ENCODE measurements at places on chromosomes 12 and 14.

DNA sequence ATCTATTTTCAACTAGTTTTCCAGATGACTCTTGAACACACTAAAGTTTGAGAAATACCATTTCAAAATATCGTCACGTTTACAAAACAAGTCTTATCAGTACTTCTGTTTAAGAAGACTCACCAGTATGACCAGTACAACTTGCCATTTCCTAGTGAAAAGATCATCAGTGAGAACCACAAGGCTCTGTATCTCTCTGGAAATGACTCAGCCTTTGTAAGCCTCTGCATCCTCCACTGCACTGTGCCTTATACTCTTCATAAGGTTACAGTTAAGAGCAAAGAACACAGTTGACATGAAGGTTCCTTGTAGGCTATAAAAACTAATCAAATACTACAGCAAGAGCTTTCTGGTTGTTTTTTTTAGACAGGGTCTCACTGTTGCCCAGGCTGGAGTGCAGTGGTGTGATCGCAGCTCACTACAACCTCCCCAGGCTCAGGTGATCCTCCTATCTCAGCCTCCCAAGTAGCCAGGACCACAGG, 5.7 kb upstream of the VTI1B start:
- DNase-seq, result no peak

DNA sequence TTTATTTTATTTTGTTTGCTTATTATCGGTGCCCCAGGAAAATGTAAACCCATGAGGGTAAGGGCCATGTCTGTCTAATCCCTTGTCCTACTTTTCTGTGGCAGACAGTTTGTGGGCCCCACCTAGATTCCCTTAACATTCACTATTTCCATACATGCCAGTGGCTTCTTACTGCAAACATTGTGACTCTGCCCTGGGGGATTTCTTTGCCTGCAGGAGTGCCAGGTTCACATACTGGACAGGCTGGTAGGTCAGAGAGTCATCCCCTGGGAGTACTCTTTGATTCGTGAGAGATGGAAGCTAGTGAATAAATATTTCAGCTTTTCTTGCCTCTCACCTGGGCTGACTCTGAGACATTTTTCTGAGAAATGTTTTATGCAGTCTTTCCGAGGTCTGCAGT, 122.8 kb upstream of the TBX5 start:
- DNase-seq, result no peak

DNA sequence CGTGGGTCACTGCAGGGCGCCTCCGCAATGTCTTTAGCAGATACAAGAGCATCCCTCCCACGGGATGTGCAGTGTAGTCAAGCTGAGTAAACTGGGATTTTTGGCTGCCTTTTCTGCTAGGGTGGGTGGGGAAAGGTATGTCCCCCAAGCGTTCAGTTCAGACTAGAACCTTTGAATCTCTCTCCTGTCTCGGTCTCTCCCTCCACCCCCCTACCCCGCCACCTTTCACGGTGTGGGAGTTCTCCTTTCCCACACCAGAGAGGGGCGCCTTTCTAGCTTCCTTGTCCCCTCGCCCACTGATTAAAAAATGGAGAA, 525 bp upstream of the FAR2 start:
- no peak for DNase-seq

GRCh38 chr12:6724409-6724797, 557 bp downstream of the COPS7A start:
- DNase-seq, result no peak

DNA sequence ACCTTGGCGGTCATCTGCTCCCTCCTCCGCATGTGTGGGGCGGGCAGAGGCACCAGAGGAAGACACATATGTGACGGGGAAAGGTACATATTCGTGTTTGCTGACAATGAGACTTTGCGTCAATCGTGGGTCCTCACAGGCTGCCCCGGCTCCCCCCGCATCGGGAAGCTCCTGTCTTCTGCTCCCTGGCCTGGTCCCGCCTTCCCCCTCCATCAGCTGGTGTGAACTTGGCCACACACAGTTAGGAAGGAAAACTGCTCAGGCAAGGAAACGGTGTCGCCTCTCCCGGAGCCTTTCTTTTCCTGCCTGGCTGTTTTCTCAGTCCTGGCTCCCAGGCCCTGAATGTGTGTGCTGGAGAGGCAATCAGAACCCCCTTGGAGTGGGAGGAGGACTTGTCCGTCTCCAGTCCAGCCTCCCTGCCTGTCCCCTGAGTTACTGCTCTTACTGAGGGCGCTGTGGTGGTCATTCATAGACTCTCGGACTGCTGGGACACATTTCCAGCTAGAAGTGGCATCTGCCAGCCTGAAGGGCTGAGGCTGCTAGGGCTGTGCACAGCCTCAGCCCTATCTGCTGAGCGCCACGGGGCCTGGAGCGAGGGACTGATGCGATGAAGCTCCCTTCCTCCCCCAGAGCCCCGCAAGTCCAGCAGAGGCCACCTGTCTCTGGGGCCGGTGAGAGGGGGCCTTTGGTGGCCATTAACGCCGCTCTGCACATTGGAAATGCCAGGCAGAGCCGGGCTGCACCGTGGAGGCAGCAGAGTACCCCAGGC, 44.2 kb upstream of the TSPAN9 start:
- no peak for DNase-seq

GRCh38 chr12:77918046-77918445, 87.4 kb downstream of the NAV3 start:
- no peak for DNase-seq

DNA sequence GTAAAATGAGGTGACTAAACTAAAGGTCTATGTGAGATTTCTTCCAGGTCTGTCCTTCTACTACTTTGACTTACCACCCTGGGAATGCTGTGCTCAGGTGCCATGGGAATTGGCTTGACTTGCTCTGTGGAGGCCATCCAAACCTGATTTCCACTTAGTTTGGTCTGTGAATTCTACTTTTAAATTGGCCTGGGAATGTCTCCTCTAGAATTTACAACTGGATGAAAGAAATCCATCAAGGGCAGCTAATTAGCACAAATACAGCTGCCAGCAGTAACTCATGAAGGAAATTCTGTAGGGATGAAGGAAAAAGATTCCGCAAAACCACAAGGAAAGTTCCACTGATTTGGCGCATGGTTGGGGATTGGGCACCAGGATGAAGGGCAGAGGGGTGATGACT, 31.7 kb upstream of the FRMD6 start:
- no peak for DNase-seq

DNA sequence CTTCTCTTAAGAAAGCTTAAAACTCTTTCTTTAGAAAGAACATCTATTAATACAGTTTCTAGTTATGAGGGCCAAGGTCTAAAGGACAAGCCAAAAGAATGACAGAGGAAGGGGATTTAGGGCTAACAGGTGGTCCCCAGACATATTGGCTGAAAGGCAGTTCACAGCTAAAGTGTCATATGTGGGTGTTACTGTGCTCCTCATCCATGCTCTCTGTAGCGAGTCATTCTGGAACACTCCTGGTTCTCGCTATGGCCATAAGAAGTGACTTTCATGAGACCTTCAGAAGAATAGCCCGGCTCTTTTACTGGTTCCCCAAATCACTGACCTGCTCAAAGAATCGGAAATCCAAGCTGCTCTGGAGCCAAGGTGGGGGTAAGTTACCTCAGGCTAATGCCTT, 55.0 kb downstream of the TBK1 start:
- no peak for DNase-seq

- no peak for DNase-seq
Measured at GRCh38 chr12:114254998-114255397, 150.9 kb downstream of the TBX5 start.

GRCh38 chr14:34971801-34972200, 11.0 kb upstream of the SRP54 start:
- no peak for DNase-seq

GRCh38 chr14:77645520-77646230, 29.2 kb upstream of the SPTLC2 start:
- DNase-seq, result no peak

DNA sequence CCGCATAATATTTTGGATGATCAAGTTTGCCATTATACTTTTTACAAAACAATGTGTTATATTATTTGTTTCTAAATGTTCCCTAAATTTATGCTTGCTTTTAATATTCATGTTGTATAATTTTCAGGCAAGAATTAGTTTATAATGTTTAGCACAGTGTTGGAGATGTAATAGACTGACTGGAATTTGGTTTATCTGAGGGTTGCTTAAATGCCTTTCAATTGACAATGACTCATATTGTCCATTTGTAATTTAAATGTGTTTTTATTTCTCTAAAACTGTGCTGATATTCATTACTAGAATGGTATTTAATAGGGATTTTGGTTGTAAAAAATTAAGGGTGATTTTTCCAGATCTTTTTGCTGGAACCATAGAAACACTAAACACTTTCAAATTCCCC, 788.4 kb downstream of the SLC6A15 start:
- DNase-seq, result no peak

- DNase-seq, result no peak
Measured at GRCh38 chr12:20567413-20567812, 127.7 kb upstream of the SLCO1C1 start.

- DNase-seq, result no peak
Measured at GRCh38 chr14:45242706-45243105, 10.3 kb downstream of the MIS18BP1 start.

DNA sequence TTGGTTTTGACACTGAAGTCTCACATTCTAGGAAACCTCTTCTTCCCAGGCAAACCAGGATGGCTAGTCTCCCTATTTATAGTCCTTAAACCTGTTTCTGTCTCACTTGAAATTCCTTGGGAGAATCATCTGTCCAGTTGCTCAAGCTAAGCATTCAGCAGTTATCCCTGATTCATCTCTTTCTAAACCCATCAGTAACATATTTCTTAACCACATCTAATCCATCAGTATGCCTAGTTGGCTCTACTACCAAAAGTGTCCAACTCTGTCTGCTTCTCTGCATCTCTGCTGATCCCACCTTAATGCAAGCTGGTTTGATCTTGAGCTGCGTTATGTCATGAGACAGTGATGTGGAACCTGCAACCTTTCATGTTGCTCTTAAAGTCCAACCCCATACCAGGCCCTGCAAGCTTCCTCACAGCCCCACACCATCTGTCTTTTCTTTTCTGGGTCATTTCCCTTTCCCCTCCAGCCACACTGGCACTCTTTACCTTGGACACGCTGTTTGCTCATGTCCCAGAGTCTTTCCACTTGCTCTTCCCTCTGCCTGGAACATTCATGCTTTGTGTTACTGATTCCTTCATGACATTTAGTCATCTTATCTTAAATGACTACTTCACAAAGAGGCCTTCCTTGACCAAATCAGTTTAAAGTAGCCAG, 380.8 kb upstream of the RGS6 start:
- no peak for DNase-seq

DNA sequence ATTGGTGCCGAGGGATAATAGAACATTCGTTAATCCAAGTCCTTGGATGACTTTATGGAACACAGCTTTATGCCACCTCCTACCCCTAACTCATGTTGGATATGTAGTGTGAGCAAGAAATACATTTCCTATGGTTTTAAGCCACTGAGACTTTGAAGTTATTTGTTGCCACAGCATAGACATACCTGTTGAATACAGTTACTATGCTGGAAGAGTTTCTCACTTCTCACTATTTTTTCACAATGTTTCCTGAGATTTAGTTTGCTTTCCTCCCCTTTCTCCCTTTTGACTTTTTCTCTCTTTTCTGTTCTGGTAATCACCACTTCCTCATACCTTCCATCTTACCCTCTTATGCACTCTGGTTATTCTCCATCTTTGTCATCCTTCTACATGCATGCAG, 7.5 kb upstream of the CLEC4E start:
- no peak for DNase-seq

- DNase-seq, result no peak
Measured at GRCh38 chr14:52076334-52076733, 7.5 kb upstream of the NID2 start.

DNA sequence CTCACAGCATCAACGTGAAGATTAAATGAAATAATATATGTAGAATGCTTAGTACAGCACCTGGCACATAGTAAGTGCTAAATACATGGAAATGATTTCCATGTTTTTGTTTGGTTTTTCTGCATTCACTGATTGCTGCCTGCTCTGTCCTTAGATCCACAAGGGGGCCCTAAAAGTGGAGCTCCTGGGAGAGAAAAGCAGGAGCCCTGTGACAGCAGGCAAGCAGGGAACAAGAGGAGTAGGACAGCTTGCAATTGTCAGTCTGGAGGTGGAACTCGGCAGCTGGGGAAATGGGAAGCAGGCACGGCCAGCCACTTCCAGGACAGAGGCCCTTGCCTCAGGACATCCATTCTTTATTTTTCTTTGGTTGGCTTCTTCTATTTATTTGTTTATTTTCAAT, 292.9 kb downstream of the BMP4 start:
- no peak for DNase-seq

DNA sequence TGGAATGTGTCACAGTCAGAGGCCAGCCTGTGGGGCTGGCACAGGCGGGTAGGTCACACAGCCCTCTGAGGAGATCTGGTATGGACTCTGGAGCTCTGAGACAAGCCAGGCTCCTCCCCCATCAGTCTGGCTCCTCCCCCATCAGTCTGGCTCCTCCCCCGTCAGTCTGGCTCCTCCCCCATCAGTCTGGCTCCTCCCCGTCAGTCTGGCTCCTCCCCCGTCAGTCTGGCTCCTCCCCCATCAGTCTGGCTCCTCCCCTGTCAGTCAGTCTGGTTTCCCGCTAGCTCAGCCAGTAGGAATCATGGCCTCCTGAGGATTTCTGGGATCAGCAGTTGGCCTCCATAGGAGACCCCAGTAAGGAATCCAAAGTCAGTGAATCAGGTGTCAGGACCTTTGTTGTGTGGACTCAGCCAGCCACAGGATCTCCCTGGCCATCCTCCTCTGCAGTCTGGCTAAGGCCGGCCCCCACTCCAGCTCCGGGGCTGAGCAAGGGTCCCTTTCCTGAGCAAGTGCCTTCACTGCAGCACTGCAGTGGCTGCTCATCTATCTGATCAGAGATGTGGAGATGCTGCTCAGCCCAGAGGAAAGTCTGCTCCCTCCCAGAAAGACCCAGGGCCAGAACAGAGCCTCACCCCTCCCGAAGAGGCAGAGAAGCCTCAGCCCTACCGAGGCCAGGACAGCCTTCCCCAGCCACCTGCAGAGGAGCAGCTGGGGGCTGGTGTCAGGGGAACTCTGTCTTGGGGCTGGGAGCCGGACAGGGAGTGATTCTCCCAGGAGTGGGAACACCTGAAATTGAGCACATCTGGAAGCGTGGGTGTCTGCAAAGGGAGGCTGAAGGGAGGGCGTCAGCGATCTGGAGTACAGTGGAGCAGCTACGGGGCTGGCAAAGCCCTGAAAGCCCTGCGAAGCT, 35.7 kb downstream of the IQSEC3 start:
- no peak for DNase-seq

DNA sequence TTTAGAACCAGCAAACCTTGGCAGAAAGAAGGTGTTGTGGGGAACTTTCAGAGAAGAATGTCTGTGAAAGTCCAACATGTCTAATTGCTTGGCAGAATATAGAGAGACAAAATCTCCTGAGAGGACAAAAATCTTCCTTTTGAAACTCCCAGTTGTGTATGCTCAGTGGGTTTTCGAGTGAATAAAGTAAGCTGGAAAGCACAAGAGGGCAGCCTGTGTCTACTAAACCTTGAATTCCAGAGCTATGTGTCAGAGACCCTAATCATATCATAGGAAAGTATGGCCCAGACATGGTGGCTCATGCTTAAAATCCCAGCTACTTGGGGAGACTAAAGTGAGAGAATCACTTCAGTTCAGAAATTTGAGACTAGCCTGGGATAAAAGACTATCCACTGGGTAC, 661.2 kb downstream of the SLC16A7 start:
- no peak for DNase-seq

Data from activated T-cell treated with anti-CD3 and anti-CD28 coated beads for 4 hours (primary cell).